ENCODE measurements at places on chromosomes 11 and 22. TPM values are rescaled to one million over a fixed set of nuclear protein-coding genes. Genes with fewer than 3 reads are reported as not detected.
A peak's percentile ranks its signal among the peaks of the same experiment; 100 is the strongest.

OR52J3 gene
- total RNA-seq = not detected

- DNase-seq = no peak
Measured at GRCh38 chr11:87252869-87253268, 215.1 kb downstream of the TMEM135 start.

PVALB gene
- not detected for total RNA-seq

- DNase-seq = no peak
Measured at GRCh38 chr11:98307827-98308491, 712.8 kb upstream of the CNTN5 start.

OR8D4 gene
- not detected for total RNA-seq

- no peak for DNase-seq
Measured at GRCh38 chr11:100816823-100817222, 129.7 kb downstream of the ARHGAP42 start.

DNA sequence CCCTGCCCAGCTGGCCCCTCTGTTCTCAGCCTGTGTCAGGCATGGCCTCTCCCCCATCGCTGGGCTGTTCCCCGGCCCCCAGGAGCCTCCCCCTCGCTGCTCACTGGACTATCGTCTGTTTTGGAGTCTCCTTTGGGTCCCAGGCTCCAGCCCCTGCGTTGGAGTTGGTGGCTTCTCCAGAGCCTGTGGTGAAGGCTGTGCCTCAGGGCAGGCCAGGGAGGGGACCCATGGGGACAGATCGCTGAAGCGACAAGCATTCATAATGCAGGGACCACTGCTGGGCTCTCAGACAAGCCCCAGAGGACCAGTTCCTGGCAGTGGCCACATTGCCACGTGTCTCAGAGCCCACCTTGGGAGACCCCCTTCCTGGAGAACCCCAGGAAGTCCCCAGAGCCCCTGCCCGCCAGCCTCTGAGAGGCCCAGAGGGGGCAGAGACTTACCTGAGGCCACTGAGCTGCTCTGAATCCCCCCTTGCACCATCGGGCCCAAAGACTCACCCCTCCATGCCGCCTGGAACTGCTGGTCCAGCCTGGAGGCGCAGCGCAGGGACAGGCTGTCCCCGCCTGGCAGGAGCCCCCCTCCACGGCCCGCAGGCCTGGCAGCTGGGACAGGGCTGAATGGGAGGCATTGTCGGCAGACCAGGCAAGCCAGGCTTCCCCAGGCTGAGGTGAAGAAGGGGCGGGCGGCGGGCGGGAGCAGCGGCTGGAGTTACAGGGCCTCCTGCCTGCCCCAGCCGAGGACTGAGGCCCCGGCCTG, at the start of gene CHADL:
TSS of gene CHADL (minus strand) at position 555 of the 756 bp plus-strand sequence. CDS start at position 505, 50 bp downstream.
- DNase-seq = no peak

GRCh38 chr11:45089251-45089650, 57.2 kb upstream of the PRDM11 start:
- no peak for DNase-seq

DNA sequence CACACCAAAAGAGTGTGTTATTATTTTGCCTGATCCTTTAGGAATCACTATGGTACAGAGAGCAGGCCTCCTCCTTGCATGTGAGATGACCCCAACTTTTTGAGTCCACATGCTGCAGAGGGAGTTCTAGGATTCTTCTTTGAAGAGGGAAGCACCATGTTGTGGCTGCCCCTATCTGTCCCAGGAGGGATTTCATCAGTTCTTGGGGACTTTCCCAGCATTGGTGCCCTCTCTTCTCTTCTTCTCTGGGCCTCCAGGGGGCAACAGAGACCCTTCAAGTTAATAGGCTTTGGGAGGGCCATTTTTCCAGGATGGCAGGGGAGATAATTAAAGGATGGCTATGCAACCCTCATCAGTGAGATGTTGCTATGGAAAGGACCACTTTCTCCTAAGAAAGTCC, 3.6 kb downstream of the MMP1 start:
- no peak for DNase-seq

APOBEC3G gene
- 48.5 TPM for total RNA-seq

GRCh38 chr11:115939731-115940421, 435.7 kb upstream of the CADM1 start:
- DNase-seq = no peak

CSNK2A3 gene
- 1.1 TPM for total RNA-seq

- no peak for DNase-seq
Measured at GRCh38 chr22:47310601-47311000, 548.2 kb downstream of the TBC1D22A start.

CATSPER1 gene
- 0.30 TPM for total RNA-seq

- DNase-seq = peak; percentile 76
Measured at GRCh38 chr11:110907629-110908028, 195.4 kb upstream of the ARHGAP20 start.

OR52W1 gene
- total RNA-seq = not detected

- no peak for DNase-seq
Measured at GRCh38 chr11:92125321-92125720, 99.3 kb upstream of the FAT3 start.

GRCh38 chr11:69427906-69428880, 53.3 kb upstream of the LINC01488 start:
- no peak for DNase-seq
